ENCODE measurements at places on chromosomes 7 and 10. TPM values are rescaled to one million over a fixed set of nuclear protein-coding genes. Genes with fewer than 3 reads are reported as not detected.

DNA sequence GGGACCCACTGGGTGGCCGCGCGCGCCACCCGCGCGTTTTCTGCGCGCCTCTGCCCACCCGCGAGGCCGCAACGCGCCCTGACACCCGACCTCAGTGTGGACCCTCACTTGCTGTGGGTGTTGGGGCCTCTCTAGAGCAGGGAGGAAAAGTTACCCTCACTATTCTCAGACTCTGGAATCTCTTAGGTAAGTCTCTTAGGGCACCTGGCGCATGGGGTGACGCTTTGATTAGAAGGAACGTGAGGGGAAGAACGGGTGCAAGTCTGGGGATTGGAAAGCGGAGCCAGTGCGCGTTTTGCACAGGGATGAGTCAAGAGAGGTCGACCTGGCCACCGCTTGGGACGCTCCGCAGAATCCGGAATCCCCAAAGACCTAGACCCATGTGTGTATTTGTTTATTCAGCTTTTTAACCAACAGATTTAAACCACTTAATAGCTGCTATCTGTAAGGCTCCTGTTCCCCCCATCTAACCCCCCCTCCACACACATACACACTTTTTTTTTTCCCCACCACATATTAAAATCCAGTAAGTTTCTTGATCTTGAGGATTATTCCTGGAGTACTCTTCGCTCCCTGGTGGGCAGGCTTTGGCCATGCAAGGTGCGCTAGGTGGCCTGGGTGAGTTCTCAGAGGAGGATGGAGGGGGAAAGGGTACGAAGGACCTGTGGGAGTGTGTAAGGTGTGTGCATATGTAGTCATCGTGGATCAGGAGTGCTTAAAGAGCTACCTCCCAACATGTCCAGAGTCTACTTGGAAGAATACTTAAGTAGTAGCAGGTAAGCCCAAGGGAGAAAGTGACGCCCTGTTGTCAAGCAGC, 169.1 kb upstream of the PPP1R3A start:
- DNase-seq = no peak

The PIK3CG gene
- total RNA-seq = not detected

- no peak for DNase-seq
Observed at GRCh38 chr7:30406664-30407425, 71.7 kb downstream of the NOD1 start.

DNA sequence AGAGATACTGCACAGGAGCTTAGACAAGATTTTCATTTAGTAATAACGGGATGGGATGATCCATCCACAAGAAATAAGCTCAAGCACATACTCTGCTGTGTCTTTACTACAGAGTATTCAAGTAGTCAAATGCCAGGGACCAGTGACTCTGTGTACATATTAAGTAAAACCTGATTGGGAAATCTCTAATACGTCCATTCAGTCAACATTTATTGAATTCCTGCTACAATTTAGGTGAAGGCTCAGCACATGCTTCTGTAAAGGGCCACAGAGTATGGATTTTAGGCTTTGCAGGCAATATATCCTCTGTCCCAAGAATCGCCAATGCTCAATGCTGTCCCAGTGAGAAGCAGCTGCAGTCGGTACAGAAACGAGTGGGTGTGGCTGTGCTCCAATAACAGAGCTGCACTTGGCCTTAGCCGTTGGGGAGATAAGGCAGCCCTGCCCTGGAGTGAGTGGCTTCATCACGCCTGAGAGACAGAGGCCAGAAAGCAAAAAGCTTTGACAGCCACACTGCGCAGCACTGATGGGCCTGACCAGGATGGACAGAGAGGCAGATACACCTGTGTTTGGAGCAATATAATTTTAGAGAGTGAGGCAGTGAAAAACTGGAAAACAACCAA, 186.8 kb downstream of the PARD3 start:
- DNase-seq = no peak

GRCh38 chr7:116164552-116165306, 45.6 kb upstream of the TES start:
- DNase-seq = no peak

The VPS26A gene
- 25.9 TPM for total RNA-seq

DNA sequence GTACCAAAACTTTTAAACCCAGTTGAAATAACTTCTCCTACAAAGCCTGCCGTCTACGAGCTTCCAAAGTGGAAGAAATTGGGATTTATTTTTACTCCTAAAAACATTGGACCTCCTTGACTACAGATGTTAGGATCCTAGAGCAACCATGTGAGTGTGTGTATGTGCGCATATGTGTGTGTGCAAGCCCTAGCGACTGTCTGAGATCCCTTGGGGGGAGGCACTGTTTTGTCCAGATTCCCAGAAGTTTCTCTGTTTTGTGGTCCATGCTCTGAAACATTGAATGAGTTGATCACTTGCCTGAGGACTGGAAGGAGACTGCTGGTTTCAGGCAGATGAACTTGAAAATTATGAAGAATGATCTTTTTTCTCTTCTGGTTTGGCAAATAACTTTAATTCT, 312.3 kb upstream of the ZNF32 start:
- DNase-seq = no peak

GRCh38 chr10:17049195-17049594, 80.4 kb downstream of the CUBN start:
- no peak for DNase-seq

DNA sequence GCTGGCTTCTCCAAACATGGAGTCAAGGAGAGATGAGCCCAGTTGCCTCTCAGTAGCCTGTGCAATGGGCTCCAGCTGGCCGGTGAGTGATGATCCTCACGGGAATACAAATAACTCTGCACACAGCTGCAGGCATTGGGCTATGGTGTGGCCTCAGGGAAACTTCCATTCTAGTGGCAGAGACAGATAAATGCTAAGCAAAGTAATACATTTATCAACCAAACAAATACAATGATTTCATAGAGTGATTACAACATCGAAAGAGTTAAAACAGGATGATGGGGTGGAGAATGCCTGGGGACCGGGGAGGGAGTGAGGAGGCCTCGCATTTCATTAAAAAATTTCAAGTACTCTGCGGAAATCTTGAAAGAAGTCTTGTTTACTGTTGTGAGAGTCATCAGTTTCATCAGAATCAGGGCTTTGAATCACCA, 15.0 kb upstream of the AKR1B1 start:
- DNase-seq = no peak

The GTPBP10 gene
- total RNA-seq = 23.1 TPM

DNA sequence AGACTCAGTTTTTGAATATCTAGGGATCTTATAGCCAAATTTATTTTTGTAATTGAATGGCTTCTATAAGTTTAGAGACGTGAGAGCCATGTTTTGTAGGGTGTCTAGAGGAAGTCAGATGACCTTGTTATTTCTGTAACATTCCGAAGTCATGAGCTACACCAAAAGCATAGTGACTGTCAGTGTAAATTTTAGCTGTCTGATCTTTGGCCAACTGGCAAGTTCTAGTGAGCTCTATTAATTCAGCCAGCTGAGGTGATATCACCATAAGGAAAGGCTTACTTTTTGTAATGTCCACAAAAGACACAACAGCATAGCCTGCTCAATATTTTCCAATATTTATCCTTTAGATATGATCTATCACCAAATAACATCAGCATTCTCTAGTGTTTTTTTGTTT, 9.9 kb upstream of the NT5C3A start:
- DNase-seq = peak; percentile 65

- no peak for DNase-seq
Observed at GRCh38 chr7:129454249-129454551, 20.0 kb downstream of the STRIP2 start.

DNA sequence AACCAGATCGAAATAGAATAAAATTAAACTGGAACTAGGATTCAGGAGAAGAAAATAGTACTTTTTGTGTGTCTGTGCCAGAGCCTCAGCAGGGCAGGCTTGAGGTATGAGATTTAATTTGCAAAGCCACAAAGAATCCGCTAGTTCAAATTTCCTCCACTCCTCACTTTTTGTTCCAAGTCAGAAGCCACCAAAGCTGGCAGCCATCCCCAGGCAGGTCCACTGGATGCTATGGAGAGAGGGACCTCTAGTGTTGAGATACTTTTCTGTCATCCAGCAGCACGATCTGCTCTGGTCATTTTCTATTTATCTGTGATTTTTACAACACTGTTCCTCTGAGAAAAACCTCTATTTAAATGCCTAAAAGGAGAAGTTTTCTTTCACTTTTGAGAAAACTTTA, 147.9 kb upstream of the FRMD4A start:
- DNase-seq = peak; percentile 79

- no peak for DNase-seq
Observed at GRCh38 chr7:8303904-8304528, 42.0 kb upstream of the ICA1 start.
